ENCODE measurements at places on chromosomes 5 and 9.

- no peak for DNase-seq
Measured at GRCh38 chr5:159050316-159051143, 49.2 kb downstream of the EBF1 start.

DNA sequence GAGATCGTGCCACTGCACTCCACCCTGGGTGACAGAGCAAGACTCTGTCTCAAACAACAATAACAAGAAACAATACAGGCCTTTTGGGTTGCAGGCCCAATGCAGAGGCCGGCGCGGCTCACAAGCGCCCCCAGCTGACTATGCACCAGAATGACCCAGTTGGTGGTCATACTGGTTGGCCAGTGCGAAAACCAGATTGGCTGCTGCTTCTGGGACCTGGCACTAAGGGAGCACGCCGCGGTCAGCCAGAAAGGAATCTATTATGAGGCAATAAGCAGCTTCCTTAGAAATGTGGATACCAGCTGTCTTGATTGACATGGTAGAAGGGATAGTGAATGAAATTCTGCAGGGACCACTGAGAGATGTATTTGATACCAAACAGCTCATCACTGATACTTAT is 35.0 kb downstream of the RANBP17 start:
- no peak for DNase-seq

DNA sequence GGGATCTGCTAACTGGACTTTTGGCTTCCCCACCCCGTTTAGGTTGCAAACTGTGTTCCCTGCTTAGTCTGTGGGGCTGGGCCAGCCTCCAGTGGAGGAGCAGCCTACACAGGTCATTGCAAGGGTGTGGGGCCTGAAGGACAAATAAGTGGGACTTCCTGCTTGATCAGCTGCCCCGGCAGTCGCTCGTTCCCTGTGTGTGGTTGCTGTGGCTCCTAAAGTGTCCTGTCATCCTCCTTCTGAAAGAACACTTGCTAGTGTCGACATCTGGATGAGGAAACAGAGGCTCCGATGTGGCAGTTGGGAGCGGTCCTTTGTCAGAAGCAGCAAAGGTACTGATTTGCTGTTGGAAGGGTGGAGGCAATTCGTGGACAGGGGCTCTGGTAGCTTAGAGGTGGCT is 88.9 kb upstream of the TBCA start:
- DNase-seq, result no peak

DNA sequence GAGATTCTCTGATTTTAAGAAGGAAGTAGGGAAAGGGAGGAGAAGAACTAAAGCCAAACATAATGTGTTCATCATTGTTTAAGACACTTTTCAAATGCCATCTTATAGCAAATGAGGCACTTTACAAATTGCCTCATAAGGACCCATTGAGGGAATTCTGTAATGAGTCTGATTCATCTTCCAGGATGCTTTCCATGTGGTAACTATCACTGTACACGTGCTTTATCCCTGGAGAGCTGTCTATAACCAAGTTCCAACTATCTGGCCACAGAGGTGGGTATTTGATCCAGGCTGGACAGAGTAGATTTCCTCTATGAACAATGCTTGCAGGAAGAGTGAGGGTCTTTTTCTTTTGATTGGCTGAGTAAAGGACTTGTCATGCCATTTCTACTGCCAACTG is 183.5 kb upstream of the NFIB start:
- DNase-seq, result no peak

DNA sequence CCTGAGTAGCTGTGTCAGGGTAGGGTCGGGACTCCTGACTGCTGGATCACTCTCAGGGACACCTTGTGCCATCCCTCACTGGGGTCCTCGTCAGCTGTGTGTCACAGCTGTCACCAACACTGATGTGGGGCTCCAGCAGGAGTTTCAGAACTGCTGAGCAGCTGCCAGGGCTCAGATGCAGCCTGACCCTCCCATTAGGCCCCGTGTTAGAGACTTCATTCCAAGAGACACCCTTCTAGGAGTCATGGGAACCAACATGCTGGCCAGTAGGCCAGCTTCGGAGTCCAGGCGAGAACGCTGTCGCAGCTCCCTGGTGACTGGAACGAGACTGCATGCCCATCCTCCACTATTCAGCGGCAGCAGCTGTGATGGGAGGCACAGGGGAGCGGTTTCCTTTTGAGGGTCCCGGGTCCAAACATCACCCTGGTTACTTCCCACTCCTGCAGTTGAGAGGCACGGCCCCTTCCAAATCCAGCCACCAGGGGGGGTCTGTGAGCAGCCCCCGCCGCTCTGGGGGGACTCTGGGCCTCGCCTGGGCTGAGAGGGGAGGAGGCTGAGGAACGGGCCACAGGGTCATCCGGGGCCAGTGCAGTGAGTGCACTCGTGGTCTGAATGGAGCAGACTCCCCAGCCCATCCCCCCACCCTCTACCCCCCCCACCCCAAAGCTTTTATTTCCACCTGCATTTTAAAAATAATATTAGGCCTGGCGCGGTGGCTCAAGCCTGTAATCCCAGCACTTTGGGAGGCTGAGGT is 12.6 kb upstream of the TCF7 start:
- DNase-seq, result peak; percentile 65

DNA sequence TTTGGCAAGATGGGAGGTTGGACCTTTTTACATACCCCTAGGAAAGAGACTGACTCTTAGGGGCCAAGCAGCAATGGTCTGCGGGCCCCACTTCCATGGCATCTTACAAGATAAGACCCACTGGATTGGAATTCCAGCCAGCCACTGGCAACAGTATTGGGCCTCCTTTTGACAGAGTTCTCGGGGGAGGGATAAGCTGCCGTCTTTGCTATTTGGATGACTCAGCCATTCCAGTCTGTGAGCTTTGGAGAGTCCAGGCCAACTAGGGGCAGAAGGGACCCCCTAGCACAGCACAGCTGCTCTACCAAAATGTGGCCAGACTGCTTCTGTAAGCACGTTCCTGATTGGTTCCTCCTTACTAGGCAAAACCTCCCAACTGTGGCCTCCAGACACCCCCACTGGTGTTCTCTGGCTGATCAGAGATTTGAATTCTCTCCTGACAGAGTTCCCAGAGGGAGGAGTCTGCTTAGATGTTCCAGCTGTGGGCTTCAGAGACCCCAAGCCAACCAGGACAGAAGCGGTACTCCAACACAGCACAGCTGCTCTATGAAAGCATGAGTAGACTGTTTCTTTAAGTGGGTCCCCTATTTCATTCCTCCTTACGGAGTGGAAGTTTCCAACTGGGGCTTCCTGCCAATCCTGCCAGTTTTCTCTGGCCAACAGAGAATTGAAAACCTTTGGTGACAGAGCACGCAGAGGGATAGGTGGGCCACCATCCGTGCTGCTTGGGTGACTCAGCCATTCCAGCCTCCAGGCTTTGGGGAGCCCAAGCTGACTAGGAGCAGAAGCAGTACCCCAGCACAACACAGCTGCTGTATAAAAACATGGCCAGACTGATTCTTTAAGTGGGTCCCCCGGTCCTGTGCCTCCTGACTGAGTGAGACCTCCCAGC is 672.1 kb upstream of the RIOK2 start:
- DNase-seq, result no peak

DNA sequence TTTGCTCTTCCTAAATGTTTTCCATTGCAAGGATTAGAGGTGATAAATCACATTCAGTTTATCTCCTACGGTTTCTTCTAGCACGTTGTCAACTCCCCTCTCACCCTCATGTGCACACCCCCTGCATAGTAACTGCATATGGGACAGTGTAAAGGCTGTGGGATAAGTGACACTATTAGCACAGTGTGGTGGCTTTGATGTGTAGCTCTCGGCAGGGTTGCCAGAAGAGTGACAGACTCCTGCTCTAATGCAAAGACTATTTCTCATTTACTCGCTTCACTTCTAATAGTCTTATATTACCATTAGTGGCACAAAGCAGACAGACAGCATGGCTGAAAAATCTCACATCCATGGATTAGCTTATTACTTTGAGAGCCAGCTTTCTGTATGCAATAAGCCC is 454.6 kb downstream of the CETN3 start:
- DNase-seq, result no peak

DNA sequence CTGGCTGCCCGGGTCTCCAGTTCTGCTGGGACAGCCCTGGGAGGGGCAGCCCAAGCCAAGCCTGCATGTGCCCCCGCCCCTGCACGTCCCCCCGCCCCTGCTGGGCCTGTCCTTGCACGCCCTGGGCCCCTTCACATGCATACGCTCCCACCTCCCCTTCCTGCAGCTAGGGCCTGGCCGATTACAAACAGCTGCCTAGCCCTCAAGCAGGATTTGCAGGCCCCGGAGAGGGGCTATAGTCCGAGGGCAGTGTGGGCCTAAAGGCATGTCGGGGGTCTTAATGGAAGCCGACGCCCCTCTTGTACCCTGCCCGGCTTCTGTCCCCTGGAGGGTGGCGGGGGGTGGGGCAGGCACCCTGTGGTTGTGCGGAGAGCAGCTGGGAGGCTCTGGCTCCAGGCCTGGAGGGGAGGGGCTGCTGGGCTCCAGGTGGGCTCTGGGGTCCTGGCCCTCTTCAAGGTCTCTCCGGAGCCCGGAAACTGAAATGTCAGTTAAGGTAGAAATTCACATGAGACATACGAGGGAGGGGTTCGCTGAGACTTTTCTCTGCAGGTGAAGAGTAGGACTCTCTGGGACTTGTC is 16.9 kb downstream of the COL5A1 start:
- no peak for DNase-seq

DNA sequence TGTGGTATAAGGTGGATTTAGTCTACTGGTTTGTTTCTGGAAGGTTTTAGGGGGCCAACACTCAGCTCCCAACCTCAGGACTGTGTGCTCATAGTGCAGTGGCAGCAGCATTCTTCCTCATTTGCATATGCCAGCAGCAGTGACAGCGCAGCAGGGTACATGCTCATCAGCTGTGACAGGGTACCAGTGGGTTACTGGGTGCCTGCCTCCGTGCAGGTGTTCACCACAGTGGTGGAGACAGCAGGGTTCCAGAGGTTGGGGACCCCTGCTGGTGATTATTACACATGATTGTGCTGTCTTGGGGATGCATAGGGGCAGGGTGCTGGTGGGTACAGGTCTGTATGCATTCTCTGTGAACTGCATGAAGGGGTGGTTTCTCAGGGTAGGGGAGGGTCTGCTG is 45.5 kb upstream of the IFNE start:
- no peak for DNase-seq

DNA sequence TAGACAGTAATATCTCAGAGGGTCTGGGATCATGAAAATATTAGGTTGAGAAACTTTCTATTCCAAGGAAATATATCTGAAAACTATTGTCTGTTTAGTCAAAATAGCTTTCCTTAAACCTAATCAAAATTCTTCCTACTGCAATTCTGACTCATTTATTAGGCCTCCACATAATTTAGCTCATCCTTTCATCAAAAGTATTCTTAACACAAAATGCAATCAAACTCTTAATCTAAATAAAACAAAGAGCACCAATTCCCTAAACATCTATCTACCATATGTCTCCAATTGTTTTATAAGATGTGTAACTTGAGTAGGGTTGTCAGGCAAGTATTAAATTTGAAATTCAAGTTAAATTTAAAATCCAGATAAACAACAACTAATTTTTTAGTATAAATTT is 142.1 kb downstream of the PLK2 start:
- DNase-seq, result no peak

- DNase-seq, result no peak
Measured at GRCh38 chr5:96856371-96856770, 19.9 kb upstream of the ERAP2 start.

DNA sequence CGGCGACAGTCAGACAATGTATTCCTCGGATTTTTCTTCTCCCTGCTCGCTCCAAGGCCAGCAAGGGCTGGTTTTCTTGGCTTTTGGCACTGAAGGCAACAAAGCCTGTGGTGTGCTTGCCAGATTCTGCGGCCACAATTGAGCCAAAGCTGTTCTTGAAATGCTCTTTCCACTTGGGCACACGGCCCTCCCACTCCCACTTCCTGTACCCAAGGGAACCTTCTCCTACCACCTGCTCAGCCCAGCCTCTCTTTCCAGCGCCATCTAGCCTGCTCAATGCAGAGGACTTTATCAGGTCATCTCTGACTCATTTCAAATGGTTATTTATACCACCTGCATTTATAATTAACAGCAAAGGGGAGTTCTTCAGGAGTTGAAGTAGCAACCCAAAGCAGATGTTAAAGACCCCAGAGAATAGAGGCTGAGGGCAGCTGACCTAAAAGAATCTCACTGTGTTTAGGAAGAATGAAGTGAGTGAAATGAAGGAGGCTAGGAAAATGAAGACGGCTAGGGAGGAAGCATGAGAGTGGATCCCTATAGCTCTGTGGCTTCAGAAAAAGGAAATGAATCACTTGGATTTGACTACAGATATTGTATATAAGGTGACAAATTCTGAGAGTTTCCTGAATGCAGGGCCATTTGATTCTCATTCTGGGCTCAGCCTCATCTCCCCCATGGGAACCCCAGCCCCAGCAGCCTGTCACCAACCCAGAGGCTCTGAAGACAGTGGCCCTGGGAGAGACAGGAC is 439.0 kb downstream of the ENC1 start:
- DNase-seq, result no peak

DNA sequence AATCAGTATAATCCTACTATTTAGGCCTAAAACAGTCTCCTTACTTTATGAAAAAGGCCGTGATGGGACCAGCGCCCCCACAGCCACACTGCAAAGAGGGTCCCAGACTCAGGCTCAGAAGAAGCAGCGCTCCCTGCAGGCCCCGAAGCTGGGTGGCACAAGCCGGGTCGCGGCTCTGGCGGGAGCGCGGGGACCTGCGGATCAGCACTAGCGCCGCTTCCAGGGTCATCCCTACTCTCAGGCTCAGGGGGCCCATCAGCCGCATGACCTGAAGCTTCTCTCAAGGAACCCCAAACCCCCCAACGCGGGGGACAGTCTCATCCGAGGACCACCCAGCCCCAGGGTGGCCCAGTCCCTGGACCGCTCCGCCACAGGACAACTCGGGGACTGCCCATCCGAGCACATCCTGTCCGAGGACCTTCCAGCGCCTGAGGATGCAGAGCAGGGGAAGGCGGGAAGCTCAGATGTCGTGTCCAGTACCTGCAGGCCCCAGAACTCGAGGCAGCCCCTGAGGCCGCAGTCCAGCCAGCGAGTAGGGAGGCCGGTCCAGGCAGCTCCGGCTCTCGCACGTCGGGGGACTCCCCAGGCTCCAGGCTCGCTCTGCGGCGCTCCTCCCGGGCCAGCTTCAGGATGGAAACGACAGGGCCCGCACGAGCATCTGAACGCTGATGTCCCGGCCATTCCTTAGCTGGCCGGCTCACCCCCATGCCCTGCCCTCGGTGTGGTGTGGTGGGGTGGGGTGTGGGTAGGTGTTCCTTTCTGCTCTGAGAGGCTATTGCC is 32.4 kb upstream of the CDK20 start:
- DNase-seq, result no peak

DNA sequence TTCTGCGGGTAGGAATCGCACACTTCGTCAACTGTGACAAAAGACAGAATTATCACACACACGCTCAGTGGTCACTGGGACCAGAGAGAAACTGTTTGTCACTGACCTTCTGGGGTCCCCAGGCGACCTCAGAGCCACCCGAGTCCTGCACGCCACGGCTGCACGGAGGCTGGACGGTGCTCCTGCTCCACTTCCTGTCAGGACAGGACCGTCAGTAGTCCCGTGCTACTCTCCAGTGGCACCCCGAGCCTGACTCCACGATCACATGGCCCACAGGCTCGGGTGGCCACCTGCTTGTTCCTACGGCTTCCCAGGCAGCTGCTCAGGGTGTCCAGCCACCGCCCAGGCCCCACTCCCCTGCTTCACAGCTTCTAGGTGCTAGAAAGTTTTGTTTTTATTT is 17.9 kb downstream of the MRNIP start:
- no peak for DNase-seq
